ENCODE measurements at places on chromosomes 1 and 21.

DNA sequence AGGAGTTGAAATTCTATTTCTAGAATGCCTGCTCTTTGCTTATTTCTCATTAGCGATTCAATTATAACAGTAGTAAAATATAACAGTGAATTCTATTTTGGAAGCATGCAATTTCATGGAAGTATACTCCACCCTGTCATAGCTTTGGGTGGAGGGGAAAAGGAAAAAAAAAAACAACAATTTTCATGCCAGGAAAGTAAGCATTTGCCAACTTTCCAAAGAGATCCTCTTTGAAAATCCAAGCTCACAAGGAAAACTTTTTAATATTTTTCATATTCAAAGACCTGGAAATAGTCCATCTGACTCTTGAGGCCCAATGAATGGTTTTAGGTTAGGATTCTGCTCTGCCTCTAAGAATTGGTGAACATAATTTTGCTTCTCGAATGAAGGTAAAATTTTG lies 134.5 kb downstream of the PTPN14 start:
- no peak for DNase-seq

GRCh38 chr1:36737038-36737555 lies 254.4 kb upstream of the CSF3R start:
- DNase-seq, result no peak

DNA sequence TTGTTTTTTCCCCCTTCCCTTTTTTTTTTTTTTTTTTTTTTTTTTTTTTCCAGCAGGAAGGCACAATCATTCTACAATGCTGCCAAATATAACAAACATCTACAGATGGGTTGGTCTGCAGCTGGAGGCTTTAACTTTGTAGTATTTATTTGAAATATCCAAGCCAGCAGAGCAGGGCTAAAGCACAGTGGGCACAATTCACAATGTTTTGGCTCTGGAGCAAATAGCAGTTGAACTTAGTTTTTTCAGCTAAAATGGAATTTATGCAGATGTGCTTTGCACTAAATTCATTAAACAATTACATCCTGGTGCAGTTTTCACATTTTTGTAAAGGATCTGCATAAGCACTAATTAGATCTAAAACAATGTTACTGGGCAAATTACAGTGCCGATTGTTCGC lies 39.8 kb upstream of the ZBTB18 start:
- DNase-seq, result no peak

GRCh38 chr1:97827887-97828286 lies 92.9 kb downstream of the DPYD start:
- DNase-seq, result no peak

DNA sequence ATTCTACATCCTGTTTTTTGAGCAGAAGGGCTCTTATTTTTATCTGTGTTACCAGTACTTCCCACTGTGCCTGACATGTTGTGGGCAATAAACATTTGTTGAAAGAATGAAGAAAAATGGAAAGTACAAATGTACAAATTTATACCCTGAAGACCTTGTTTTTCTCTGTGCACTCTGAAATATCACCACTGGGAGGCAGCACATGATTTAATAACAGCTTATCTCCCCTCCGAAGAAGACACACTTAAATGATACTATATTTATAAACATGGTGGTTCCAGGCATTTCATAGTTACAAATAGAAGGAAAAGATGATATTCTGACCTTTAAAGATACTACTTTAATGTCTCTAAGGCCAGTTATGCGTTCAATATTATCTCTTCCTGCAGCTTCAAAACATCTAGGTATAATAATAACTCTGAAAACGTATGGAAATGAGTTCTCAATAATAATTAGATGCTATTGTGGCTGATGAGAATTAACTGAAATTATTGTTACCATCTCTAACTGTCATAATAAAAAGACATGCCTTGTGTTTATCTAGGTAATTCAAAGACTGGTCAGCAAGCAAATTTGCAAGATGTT lies 12.8 kb downstream of the DYNLT5 start:
- peak; percentile 47 for DNase-seq

GRCh38 chr1:111392042-111392441 lies 35.5 kb downstream of the OVGP1 start:
- DNase-seq, result no peak

DNA sequence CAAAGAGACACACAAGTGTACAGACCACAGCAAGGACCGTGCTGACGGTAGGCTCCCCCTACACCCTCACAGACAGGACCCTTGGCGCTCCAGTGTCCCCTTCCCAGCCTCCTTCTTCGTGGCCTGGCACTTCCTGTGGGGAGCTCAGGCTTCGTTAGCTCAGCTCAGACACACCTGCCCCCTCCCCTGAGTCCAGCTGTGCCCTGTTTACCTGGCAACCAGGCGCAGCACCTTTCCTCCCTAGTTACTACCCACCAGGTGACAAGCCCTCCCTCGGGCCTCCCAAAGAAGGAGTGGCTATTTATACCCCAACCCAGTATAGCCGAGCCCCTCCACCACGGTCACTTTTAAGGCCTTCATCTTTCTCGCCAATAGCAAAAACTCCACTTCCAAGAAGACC lies 4.7 kb downstream of the CELF3 start:
- DNase-seq, result peak; percentile 57

DNA sequence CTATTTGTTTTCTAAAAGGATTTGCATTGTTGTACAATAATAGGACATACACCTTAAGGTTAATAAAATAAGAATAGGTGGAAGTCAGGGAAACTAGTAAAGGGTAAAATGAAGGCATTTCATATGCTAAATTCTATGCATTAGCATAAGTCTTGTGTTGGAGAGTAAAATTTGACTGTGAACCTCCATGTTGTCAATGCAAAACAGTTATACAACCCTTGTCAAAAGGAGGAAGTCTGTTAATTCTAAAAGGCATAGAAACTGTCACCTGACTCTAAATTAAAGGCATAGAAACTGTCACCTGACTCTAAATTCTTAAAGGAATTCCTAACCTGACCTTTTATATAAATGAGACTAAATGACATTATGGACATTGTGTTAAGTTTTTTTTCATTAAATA lies 291.8 kb downstream of the OLFM3 start:
- no peak for DNase-seq

DNA sequence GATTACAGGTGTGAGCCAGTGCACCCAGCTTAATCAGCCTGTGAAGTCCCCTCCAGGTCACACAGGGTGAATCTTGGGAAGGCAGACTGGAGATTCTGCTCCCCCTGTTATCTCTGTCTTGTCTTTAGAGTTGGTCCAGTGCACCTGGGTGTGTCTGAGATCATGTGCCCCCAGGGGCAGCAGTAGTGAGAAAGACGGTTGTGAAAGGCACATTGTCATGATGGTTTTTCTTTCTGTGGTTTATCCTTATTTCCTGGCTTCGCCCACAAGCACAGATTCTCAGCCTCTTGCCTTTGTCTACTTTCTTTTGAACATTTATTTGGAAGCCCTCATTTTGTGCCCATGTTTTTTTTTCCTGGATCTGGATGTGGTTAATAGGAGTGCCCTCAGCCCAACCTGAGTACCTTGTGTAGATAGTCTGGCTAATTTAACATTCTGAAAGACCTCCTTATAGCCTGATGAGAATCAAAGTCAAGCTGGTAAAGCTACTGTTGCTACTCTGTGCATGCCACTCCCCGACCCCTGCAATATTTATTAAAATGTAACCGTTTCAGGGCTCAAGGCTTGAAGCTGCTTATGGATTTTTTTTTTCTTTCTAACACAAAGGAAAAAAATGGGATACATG lies 23.7 kb downstream of the UCK2 start:
- DNase-seq, result no peak

- DNase-seq, result no peak
Observed at GRCh38 chr1:78972723-78973122, 33.8 kb downstream of the ADGRL4 start.

- peak; percentile 55 for DNase-seq
Observed at GRCh38 chr1:199551967-199552565, 475.4 kb upstream of the NR5A2 start.

DNA sequence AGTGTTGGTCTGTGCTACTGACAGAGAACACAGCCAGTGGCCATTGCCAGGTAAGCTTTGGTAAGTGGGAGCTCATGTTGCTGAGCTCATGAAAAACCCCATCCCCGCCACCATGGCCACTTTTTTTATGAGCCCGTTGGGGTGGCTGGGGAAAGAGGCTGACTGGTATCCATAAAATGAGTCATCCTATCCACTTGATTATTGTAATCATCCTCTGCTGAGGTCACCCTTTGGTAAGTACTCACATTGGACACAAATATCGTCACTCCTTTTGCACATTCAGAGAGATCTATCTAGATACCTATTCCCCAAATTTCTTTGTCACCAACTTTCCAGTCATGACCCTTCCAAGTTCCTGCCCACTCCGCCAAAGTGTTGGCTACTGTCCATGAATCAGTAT lies 22.0 kb downstream of the SLAMF7 start:
- DNase-seq, result no peak

DNA sequence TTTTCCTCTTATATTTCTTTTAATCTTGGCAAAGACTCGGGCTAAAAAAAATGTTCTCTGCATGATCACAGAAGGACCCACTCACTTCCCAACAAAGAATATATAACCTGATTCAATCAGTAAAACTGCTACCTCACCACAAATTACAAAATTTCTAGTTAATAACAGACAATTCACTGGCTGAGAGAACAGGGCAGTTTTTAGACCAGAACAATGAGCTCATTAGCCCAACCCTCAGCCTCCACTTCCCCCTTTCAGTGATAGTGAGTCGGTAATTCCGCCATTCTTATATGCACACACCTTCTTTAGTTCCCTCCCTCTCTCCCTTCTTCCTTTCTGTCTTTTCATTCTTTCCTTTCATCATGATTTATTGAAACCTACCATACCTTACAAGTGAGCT lies 8.9 kb downstream of the SIPA1L2 start:
- peak; percentile 33 for DNase-seq

DNA sequence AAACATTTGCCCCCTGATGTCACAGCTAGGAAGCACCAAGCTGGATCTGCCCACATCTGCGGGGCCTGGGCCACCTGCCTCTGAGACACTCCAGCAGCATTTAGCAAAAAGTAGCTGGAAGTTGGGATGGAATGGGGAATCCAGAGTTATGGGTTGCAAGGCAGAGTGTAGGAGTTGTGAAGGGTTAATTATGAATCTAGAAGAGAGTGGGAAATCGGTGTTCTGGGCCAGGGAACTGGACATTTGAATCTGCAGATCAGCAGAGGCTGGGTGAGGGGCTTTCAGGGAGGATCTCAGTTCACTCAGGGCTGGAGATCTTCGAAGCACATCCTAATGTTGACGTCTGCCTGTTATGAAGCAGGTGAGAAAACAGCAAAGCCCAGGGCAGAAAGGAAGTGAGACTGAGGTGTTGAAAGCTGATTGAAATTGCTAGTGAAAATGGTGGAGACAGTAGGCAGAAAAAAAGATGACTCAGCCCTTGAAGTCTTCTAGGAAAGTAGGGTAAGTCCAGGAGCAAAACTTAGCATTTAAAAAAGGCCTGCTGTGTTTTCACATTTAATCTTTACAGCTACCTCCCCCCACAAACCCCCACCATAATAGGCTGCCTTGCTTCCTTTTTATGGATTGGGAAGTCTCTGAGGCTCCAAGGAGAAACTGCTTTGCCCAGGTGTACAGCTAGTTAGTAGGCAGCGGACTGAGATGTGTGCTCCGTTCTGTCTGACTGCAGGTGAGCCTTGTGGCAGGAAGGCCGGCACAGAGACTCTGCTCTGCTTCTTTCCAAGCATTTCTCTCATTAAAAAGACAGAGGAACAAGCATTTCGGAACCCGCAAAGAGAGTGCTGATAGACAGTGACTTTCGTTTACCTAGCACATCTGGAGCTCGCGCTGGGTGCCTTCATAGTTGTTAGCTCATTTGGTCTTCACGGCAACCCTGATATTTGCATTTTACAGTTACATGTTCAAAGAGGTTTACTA lies 7.2 kb downstream of the VANGL1 start:
- no peak for DNase-seq

- no peak for DNase-seq
Observed at GRCh38 chr1:217881607-217882332, 250.6 kb downstream of the SPATA17 start.

DNA sequence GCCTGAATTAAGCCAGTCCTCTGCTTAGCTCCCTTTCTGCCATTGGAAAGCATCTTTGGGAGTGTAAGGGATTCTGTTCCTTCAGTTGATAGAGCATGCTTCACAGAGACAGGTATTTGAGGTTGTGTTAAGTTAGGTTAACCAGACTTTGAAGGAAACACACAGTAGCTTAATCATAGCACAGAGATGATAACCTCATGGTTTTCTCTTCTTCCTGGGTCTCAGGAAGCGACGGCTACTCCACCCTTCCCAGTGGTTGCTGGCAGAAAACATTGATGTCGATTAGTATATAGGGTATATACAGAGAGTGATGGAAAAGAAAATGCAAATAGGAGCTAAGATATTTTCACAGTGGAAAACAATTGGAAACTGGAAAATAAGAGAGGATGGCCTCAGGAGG lies 42.0 kb downstream of the S1PR1 start:
- no peak for DNase-seq

DNA sequence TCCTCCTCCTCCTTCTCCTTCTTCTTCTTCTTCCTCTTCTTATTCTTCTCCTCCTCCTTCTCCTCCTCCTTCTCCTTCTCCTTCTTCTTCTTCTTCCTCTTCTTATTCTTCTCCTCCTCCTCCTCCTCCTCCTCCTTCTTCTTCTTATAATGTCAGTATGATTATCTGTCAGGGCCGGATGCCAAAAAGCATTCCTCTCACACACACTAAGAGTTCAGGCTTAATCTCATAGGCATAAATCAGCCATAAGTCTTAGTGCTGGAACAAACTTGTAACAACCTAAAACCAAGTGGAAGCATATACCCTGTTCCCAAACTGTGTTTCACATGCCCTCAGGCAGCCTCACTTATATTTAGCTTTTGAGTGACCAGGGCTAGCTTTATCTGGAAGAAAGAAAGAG lies 240.3 kb downstream of the LMX1A start:
- DNase-seq, result no peak

- DNase-seq, result no peak
Observed at GRCh38 chr1:108617008-108617723, 43.7 kb downstream of the HENMT1 start.

GRCh38 chr21:44438531-44439210 lies 16.6 kb upstream of the LRRC3 start:
- no peak for DNase-seq

DNA sequence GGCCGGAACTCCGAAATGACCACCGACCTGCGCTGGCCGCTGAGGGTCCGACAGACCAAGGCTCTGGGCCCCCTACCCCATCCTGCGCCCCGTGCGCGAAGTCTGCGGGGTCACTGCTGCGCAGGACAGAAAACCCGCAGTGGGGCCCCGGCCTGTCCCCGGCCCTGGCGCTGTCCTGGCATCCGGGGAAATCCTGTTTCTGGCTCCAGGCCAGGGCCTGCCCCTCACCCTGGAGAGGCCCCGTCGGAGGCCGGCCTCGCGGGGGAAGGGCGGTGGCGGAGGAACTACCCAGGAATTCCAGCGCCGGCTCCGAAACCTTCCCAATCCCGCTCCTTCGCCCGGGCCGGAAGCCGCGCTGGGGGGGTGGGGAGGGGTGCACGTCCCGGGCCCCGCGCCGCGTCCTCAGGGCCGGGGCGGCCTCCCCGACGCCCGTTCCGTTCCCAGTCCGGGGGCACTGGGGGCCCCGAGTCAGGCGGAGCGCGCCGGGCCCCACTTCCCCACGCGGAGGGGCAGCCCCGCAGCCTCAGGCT lies 77.0 kb downstream of the MORN1 start:
- peak; percentile 30 for DNase-seq

DNA sequence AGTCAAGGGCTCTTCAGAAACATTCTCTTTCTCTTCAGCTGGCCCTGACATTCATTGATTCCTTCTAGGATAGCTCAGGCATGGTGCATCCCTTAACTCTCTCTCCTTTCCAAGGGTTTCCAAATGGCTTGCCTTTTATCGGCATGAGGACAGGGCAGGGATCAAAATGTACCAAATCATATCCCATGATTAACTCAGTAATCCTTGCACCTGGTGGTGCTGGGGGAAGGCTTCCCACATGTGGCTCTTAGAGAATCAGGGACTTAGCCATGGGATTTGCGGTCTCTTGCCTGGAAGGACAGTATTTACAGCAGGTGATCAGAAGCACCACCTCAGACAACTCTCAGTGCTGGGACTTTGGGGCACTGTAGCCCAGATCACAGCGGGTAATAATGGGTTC lies 46.2 kb upstream of the EDEM3 start:
- DNase-seq, result no peak

Data from NCI-H345 (cell line).